ENCODE measurements at places on chromosomes 3 and 15.
A peak's percentile ranks its signal among the peaks of the same experiment; 100 is the strongest.

DNA sequence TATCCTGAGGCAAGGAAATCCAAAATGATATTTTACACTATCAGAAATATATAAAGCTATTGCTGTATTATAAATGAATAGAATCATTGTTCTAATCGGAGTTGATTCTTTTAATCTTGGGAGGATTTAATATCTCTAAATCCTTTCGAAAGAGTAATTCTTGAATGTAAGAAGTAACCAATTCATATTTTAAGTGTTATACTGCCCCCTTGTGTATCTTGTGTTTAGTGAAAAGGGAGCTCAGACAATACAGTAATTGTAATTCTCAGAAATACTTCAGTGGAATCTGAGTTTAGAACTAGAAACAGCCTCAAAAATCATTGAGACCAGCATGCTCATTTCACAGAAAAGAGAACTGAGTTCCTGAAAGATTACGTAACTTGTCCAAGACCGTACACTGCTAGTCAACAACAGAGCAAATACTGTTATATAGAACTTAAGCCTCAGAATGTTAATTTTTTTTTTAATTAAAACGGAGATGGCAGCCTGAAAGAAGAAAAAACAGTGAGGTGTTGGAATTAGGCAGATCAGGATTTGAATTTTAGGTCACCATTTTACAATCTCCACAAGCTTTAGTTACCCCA, 42.9 kb downstream of the PLCH1 start:
- peak; percentile 43 for DNase-seq

GRCh38 chr3:99780749-99781148, 36.9 kb upstream of the CMSS1 start:
- no peak for DNase-seq

DNA sequence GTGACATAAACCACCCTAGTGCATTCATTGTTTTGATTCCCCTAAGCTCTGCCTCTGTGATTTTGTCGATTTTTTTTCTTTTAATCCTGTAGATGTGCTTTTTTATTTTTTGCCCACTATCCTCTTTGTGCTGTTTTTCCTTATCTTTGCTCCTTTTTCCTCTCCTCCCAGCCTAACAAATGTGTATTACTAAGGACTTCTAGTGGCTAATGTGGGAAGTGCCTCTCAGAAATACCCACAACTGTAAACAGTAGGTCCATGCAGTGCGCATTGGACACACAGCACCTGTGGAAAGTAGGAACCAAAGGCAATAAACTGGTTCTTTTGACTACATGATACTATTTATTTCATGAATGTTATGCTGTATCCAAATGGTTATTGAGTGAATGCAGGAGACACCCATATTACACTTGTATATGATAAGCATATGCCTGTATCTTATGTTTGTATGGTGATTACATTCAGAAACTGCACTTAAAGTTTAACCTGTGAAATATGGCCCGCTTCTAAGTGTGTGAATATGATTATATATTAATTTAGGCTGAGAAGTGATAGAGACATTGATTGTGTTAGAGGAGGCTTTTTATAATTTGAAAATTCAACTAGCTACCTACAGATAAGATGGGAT, 147.8 kb downstream of the PLCL2 start:
- DNase-seq = no peak

GRCh38 chr3:65888980-65889706, 149.6 kb downstream of the MAGI1 start:
- no peak for DNase-seq

- no peak for DNase-seq
These were observed 6.2 kb upstream of the TIPARP start for GRCh38 chr3:156668073-156668763.

GRCh38 chr15:100310041-100310405, 31.8 kb downstream of the ADAMTS17 start:
- DNase-seq = no peak

DNA sequence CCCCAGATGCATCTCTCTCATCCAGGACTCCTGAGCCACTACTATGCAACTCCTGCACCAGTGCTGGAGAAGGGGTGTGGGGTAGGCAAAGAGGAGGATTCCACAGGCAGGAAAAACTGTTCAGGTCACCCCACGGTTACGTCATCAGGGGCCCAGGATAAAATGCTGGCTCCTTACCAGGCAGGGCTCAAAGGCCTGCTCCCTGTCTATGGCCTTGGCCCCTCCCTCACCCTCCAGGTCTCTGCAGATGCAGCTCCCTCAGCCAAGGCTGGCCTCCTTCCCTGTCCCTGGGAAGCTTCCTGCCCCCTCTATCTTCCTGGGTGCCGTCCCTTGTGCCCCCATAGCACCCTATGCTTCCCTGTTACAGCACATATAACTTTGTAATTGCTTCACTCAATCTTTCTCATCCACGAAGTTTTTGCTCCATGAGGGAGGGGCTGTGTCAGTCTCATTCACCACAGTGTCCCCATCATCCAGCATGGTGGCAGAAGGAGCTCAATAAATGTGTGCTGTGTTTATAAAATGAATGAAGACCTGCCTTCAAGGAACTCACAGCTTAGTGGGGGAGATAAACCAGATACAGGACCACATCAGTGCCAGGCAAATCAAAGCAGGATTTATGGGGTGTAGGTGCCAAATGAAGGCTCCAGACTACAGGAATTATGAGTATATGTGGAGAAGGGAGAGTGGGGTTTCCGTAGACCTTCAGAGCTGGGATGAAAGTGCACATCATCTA, 18.6 kb downstream of the KBTBD13 start:
- no peak for DNase-seq

- DNase-seq = no peak
These were observed 9.7 kb upstream of the XIRP1 start for GRCh38 chr3:39202094-39202493.

DNA sequence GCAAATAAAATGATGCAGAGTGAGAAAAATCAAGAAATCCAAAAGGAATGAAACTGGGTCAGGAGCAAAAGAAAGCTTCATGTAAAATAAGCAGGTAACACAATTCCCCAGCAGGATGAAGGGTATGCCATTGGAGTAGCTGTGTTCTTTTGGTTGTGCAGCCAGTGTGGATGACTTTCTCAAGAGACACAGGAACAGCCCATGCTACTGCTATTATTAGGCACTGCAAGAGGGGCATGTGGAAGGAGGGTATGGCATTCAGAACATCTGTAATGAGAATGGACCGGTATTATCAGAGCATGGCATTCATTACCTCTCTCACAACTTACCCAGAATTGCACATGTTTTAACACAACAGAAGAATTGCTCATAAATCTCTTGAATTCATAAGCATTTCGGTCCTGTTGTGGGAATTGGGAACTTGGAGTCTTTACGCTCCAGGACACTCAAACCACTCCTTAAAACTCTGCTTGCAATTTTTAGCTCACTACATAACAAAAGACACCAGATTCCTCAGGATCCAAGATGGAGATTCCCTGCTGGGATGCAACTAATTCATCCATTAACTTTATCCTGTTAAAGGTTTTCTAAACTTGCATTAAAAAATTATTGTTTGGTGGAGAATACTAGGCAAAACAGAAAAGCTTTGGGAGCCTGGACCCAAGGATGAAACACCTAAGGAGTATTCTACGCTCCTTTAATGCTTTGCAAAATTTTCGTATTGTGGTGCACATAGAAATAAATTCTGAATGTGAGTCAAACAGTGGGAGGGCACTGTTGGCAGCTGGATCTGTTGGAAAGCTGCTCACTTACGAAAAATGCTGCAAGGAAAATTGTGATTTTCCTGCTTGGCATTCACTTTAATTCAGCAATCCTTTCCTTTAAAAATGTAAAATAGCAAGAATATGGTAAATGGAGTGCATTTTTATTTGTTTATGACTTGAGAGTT, 34.6 kb upstream of the CDIN1 start:
- no peak for DNase-seq

DNA sequence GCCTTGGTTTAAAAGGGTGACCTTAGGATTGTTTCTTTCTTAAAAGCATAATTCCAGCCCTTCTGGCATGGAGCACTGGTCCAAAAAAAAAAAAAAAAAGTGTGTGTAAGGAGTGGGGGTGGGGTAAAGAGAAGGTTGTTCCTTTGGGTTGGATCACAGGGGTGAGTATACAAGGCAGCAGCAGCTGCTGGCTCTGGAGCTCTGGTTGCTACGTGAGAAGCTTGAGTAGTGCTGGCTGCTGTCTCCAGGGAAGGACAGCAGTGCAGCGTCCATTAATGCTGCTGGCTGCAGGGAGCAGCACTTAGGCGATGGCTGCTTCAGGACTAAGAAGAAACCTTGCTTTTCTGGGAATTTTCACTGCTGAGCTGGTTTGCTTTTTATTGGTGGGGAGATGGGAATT, 2.3 kb downstream of the SETD5 start:
- DNase-seq = peak; percentile 53

DNA sequence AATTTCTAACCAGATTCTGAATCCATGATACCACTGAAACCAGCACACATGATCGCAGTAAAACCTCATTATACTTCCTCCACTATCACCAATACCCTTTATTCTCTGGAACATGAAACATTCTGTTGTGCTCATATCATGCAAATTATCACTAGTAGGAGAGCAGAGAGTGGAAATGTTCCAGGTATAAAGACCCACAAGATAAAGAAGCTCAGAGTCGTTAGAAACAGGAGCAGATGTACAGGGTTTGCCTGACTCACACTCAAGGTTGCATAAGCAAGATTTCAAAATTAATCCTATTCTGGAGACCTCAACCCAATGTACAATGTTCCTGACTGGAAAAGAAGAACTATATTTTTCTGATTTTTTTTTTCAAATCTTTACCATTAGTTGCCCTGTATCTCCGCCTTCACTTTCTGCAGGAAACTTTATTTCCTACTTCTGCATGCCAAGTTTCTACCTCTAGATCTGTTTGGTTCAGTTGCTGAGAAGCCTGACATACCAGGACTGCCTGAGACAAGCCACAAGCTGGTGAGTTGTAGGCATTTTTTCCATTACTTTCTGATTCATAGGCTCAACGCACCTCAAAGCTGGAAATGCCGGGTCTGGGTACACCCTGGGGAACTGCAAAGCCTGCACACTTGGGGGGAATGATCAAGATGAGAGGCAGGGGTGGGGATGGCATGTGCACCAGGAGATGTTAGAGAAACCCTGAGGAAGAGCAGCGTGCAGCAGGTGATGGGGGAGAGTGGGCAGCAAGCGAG, at the start of gene CCR2:
Gene CCR2 (plus strand): TSS at position 465 of the 764 bp plus-strand sequence. CDS start 3,417 bp downstream, outside the sequence.
- DNase-seq = no peak

GRCh38 chr15:101168463-101168824, 83.4 kb downstream of the CHSY1 start:
- no peak for DNase-seq

DNA sequence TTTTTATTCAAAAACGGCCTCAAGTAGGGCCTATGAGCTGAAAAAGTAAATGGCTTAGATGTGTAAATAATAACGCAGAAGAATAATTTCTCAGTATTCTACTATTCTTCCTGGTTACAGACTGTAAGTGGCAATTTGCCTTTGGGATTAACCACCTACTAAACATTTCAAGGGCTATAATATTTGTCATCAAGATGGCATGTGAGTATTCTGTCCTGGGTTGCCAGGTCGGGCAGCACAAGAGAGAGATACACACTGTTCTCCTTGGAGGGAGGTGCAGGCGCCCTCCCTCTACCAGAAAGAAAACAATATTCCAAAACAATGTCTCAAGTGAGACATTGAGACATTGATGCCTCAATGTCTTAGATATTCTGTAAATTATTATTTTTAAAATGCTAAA, 278.4 kb downstream of the OCA2 start:
- DNase-seq = no peak

DNA sequence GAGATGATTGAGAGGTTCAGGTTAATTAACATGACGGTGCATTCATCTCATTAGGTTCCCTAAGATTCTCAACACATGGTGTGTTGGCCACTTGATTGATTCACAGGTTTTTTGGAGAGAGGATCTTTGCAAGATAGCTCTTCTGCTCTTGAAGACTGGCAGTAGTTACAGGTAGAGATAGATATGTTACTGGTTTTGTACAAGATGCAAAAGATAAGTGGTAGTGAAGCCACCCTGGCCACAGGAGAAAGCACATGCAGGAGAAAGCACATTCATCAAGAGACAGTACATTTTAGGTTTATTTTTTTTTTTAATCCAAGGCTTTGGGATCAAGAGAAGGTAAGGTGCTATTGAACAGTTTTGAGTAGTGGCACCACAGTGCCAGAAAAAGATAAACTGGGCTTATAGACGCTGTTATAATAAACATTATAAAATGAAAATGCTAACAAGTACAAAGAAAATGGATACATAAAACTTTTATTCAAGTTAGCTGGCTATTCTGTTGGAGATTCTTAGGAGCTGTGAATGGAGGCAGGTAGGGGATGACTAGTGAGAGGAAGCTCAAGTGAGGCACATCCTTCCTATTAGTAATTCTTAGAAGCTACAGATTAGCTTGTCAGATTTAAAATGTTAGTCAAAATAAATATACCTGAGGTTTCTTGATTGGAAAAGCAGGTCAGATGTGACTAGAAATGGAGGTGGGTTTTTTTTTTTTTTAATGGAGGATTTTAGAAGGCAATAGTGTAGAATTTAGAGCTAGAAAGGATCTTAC, 10.8 kb downstream of the SELENOT start:
- no peak for DNase-seq

DNA sequence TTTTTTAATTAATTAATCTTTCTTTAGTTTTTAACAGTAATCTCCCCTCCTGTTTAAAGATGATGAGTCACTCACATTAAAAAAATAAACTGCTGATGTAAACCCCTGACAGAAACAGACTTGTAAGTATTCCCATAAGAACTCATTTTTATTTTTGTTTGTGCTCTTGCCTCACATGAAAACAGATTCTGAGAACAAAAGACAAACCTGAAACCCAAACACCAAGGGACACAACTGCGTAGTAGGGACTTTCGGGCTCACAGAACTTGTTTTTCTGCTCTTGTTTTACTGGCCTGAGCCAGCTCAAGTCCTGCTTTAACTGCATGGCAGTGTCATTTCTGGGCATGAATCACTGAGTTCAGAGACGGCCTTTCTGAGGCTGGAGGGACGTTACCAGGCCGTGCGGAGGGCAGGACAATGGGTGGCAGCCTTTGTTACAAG, 600.8 kb downstream of the FOXP1 start:
- DNase-seq = peak; percentile 37

- peak; percentile 56 for DNase-seq
These were observed 951 bp downstream of the FNDC3B start for GRCh38 chr3:172040078-172040980.

DNA sequence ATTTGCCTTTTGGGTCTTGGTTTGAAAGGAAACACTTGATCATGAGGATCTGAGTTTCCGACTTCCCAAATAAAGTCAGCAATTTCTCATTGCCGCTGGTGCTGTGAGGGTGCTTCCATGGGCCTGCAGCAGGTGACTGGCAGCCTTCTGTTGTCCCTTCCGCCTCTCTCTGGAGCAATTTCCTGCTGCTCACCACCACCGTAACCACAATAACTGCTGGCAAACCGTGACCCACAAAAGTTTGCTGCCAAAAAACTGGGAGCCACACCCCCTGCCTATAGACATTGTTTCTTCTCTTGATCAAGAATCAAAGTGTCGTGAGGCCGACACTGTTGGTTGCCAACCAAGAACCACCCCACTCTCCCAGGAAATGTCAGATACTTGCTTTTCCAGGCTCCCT, 164.0 kb downstream of the NR2F2 start:
- DNase-seq = no peak

GRCh38 chr3:33277193-33277882, at the start of gene FBXL2:
Gene FBXL2, plus strand, starts transcription at chr3:33277442. Its CDS starts 71 bp downstream, at chr3:33277513.
- DNase-seq = peak; percentile 26

Measured in tibial nerve (tissue), 4 donors.